ENCODE measurements at places on chromosomes 16 and 17.

DNA sequence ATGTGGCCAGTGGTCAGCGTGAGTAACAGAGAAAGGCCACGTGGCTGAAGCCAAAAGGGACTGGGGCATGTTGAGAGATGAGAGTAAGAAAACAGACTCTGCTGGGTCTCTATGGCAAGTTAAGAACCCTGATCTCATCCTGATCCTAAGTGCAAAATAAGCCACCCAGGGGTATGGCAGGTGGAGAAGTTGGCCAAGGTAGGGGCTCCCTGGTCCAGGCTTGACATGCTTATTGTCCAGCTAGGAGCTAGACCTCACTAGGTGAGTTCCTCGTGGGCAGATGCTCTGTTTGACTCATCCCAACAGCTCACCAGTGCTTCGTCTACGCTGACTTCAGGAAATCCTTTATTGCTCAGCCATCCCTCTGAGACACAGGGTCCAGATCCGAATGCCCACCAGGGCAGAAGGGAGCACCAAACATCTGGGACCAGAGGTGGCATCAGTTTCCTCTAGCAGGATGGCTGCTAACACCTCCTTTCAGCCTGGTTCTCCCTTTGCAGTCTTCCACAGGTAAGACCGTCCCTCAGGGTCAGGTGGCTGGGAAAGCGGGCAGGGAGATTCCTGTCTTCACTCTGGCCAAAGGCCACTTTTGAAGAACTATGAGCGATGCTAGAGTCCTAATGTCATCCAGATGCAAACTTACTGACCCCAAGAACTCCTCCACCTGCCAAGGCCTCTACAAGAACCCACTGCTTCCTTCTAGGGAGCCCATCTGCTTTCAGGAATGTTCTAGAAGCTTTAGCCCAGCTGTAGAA, 99.5 kb downstream of the CDYL2 start:
- no peak for DNase-seq

DNA sequence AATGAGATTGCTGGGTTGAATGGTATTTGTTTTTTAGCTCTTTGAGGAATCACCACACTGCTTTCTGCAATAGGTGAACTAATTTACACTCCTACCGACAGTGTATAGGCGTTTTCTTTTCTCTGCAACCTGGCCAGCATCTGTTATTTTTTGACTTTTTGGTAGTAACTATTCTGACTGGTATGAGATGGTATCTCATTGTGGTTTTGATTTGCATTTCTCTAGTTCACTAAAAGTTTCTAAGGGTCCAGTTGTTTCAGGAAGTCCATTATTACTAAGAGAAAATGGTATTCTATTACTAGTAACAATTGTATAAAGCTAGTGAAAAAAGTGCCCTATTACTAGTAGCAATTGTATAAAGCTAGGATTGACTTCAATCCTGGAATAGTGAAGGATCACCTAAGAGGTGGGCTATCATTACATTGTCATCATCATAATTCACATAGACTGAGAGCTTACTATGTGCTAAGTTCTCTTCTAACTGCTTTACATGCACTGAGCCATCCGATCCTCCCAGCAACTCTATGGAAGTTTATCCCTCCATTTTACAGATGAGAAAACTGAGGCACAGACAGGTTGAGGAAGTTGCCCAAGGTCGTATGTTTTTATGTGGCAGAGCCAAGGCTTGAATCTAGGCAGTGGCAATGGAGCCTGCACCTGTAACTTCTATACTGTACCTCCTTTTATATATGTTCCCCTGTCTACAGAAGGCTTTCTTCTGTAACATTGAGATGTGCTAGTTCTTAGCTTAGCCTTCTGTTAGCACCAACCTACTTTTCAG, 13.4 kb upstream of the SMIM36 start:
- DNase-seq = no peak

DNA sequence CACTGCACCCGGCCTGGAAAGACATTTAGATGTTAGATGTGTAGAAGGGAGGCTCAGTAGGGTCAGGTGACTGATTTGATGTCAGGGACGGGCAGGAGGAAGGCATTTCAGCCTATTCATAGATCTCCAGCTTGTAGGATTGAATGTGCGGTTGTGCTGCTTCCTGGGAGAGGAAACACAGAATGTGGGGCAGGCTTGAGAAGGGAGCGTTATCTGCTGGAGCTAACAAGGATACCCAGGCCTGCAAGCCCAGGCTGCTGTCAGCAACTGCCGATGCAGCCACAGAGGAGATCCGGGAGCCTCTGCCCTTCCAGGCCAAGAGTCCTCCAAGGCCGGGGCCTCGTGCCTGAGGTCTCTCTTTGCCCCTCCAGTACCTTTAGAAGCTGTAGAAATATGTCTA, 205.6 kb downstream of the SPECC1 start:
- DNase-seq = no peak

DNA sequence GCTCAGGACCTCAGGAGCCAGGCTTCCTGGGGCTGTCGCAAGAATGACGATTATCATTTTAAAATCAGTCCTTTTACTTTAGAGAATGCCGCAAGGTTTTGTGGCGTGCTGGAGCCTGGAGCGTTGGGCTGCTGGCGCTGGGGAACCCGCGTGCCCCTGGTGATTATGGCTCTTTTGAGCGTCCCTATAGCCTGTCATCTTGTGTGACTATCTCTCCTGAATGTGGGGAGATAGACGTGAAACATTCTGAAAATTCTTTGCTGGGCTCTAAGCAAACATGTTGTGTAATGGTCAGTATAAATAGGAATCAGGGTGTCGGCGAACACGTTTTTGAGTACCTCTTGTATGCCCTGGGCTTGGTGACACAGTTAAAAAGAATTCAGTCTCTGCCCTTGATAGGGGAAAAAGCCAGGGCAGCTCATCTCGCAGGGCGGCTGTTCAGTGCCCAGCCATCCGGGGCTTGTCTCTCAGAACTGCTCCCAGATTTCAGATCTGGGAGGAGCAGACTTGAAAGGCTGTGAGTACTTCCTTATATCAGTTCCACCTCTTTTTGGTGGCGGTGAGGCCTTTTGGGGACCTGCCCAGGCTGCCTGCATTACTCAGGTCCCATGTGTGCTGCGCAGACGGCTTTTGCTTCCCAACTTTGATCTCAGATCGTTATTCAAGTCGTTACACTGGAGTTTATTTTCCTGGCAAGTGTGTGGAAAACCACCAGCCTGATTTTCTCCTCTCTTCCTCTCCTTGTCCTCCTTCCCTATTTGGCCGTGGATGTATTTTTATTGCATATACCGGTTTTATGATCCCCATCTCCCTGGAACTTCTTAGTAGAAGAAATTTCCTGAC, 973 bp downstream of the SLC7A6 start:
- DNase-seq = no peak

- DNase-seq = no peak
These were observed 16.3 kb downstream of the ABCC12 start for GRCh38 chr16:48139517-48139916.

GRCh38 chr16:79109771-79110170, 490.8 kb downstream of the MAF start:
- DNase-seq = no peak

- no peak for DNase-seq
These were observed 1.7 kb downstream of the WBP2 start for GRCh38 chr17:75853433-75853832.
